ENCODE measurements at places on chromosomes 3 and 15. TPM values are rescaled to one million over a fixed set of nuclear protein-coding genes. Genes with fewer than 3 reads are reported as not detected.

GRCh38 chr3:184637705-184638104 is 74.2 kb downstream of the MAGEF1 start:
- no peak overlapping the region for H3K27ac ChIP-seq
- H3K27me3 ChIP-seq = no peaks in the 10 kb centered on the region
- no peaks in the 10 kb centered on the region for H3K4me1 ChIP-seq
- no peaks in the 10 kb centered on the region for H3K36me3 ChIP-seq
- no peak overlapping the region for H3K4me3 ChIP-seq
- DNase-seq = no peak

DNA sequence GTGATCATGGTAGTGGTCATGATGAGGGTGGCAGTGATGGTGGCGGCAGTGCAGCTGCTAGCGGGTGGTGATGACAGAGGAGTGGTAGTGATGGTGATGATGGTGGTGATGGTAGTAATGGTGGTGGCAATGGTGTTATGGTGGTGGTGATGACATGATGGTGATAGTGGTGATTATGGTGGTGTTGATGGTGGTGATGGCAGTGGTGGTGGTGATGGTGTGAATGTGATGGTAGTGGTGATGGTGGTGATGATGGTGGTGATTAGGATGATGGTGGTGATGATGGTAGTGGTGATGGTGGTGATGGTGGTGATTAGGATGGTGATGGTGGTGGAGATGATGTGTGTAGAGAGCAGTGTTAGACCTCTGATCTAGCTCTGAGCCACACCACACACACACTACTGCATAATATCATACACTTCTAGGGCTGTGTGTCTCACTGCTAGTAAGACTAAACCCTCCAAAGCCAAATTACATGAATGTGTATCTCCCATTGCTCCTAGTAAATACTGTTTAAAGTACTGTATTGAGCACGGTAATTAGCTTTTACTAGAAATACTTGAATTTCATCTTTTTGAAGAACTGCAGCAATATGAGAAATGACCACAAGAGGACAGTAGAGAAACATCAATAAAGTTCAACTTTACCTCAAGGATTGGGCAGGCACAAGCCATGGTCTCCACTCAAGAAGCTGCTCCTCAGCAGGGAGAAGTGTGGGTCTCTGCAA is 28.8 kb downstream of the TMED3 start:
- no peaks in the 10 kb centered on the region for H3K36me3 ChIP-seq
- no peaks in the 10 kb centered on the region for H3K4me1 ChIP-seq
- H3K27ac ChIP-seq = no peak overlapping the region

GRCh38 chr15:64699751-64700388 is 75.5 kb downstream of the RBPMS2 start:
- peak; percentile 79 for DNase-seq
- H3K4me1 ChIP-seq = peaks cover 42% of the 10 kb centered on the region
- peak overlapping the region; percentile 24 for H3K27ac ChIP-seq

- H3K36me3 ChIP-seq = no peaks in the 10 kb centered on the region
- no peak overlapping the region for H3K27ac ChIP-seq
- no peaks in the 10 kb centered on the region for H3K27me3 ChIP-seq
- H3K4me1 ChIP-seq = no peaks in the 10 kb centered on the region
- no peak overlapping the region for H3K4me3 ChIP-seq
- no peak for DNase-seq
Measured at GRCh38 chr15:83476066-83476465, 28.9 kb downstream of the SH3GL3 start.

GRCh38 chr3:141271279-141272030 is 39.8 kb downstream of the PXYLP1 start:
- H3K27me3 ChIP-seq = no peaks in the 10 kb centered on the region
- no peaks in the 10 kb centered on the region for H3K36me3 ChIP-seq
- no peak overlapping the region for H3K27ac ChIP-seq
- H3K4me1 ChIP-seq = no peaks in the 10 kb centered on the region
- no peak overlapping the region for H3K4me3 ChIP-seq
- no peak for DNase-seq

- no peak for DNase-seq
Measured at GRCh38 chr15:57506422-57506821, 85.3 kb upstream of the MYZAP start.

The FGD5 gene
- 134 TPM for total RNA-seq

The RHOV gene
- total RNA-seq = 0.18 TPM

The GOLGA6A gene
- not detected for total RNA-seq

The CYFIP1 gene
- total RNA-seq = 135 TPM

The FBXO40 gene
- not detected for total RNA-seq

Data from endothelial cell of umbilical vein (primary cell).